ENCODE measurements at places on chromosomes 12 and 14.

- DNase-seq, result no peak
Observed at GRCh38 chr14:67442139-67442906, 30.4 kb upstream of the PLEK2 start.

- DNase-seq, result no peak
Observed at GRCh38 chr12:4032924-4033615, 159.9 kb upstream of the PARP11 start.

- DNase-seq, result no peak
Observed at GRCh38 chr14:79036441-79036840, 866.3 kb downstream of the NRXN3 start.

DNA sequence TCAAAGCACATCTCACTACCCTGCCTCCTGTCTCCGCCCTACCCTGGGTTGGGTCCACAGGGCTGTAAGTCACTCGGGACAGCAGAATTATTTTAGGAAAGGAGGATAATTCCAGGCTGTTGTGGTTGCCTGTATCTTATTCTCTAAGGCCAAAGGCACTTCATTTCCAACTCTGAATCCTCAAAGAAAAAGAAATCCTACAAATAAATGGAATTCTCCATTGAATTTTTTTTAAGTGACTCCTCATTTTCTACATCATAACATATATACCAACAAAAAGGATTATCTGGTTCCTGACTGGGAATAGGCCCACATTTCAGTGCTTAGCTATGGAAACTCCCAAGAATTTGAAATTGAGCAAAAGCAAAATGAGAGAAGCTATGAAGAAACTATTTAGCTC, 186.4 kb downstream of the ITPR2 start:
- no peak for DNase-seq

DNA sequence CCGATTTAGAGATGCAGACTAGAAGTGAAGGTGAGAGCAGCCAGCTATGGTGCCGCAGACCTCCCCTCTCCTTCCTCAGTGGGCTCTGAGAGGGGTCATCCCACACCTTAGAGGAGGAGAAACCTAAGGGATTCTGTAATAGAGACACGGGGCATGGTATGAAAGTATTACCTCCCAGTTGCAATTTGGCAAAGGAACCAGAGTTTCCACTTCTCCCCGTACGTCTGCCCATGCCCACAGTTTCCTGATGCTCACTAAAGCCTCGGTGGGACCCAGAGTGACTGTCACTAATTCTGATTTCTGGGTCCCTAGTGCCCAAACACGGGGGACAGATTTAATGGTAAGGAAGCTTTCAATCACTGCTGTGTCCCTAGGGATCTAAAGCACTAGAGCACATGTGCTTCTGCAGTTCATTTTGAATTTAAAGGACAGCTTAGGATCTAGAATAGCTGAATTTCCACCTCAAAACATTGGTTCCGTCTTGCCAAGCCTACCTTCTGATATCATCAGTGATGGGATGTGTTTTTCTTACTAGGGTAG, 44.1 kb downstream of the DAD1 start:
- DNase-seq, result no peak

GRCh38 chr12:48966177-48966895, 5.2 kb downstream of the WNT10B start:
- DNase-seq, result no peak

GRCh38 chr12:88958946-88959345, 378.7 kb upstream of the KITLG start:
- DNase-seq, result no peak

DNA sequence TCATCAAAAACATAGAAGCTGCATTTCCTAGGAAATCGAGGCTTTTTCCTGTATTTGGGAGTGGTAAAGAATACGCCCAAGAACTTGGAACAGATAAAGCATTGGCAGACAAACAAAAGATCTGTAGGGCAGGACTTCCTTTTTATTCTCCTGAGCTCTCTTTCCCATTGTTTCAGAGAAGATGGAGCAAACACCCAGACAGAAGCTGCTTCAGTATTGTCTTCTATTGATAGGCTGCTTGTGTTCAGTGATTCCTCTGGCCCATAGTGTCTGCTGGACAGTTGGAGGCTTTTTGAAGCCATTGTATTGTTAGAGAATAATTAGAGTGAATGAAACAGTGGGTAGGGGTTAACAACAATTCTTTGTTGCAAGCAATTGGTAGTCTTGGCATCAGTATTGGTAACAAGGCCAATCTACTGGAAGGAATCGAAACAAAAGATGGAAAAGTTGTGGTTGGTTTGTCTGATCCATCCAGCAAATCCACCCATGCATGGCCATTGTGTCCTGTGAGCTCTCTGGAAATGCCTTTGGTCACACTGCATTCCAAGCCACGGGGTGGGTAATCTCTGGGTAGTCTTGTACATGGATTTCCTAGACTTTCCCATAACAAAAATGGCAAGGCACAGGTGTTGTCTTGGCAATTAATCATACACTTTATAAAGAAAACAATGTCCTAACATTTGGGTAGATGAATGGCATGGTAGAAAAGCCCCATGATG, 424.8 kb downstream of the RAD51B start:
- no peak for DNase-seq

DNA sequence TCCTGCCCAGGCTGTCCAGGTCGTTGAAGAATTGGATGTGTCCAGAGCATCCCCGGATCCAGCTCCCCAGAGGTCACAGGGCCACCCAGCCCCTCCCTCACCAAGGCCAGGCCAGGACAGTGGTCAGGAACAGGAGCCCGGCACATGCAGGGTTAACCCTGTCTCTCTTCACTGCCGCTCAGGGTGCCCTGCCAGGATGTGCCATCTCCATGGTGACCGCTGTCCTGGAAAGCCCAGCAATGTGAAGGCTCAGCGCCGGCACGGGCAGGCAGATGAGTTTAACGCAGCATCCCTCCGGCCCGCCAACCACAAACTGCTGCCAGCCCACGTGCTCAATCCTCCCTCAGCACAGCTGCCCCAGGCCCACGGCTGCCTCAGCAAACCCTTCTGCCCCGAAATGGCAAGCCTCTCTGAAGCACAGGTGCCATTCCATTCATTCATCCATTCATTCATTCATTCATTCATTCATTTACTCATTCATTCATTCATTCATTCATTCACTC, 4.4 kb downstream of the TMEM179 start:
- no peak for DNase-seq

All from amniotic stem cell (primary cell).